ENCODE measurements at places on chromosomes 6 and 20. TPM values are rescaled to one million over a fixed set of nuclear protein-coding genes. Genes with fewer than 3 reads are reported as not detected.
A peak's percentile ranks its signal among the peaks of the same experiment; 100 is the strongest.

Gene ZNF337
- total RNA-seq = 17.6 TPM

DNA sequence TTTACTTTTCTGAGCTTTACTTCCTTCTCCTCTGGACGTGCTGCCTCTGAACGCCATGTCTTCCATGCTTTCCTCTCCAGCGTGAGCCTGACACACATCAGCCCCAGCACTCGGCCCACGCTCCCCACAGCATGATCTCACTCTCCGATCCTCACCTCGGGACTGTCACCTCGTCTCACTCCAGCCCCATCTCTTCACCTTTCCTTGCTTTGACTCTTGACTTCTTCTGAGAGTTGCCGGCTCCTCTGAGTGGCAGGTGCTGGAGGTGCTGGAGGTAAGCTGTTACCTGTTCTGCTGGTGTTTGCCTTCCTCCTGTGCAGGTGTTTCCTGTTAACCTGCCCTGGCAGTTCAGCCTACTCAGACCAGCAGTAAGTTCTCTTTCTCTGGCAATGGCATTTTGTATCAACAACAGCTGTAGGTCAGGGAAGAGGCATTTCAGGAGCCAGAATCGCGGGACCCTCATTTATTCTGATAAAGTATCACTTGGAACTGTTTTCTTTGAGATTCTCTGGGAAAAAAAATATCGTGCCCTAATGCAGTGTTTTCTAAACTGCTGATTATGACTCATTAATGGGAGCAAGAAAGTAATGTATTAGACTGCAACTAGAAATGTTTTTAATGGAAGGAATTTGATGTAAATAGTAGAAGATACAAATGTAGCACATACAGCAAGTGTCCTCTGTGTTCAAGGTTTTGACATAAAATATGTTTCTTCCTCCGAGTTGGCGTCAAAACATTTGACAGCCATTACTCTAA lies 106.5 kb downstream of the ARID1B start:
- peaks cover 21% of the 10 kb centered on the region for H3K4me1 ChIP-seq
- no peaks in the 10 kb centered on the region for H3K36me3 ChIP-seq
- no peak overlapping the region for H3K27ac ChIP-seq
- DNase-seq = peak; percentile 23
- H3K27me3 ChIP-seq = no peaks in the 10 kb centered on the region

GRCh38 chr20:4782378-4782772 lies 60.7 kb downstream of the PRND start:
- no peak overlapping the region for H3K4me3 ChIP-seq
- no peak for DNase-seq

- no peak for DNase-seq
- no peaks in the 10 kb centered on the region for H3K36me3 ChIP-seq
- H3K4me3 ChIP-seq = no peak overlapping the region
Measured at GRCh38 chr6:168189200-168190013, 110.4 kb upstream of the FRMD1 start.

GRCh38 chr20:48405909-48406308 lies 421.9 kb downstream of the PREX1 start:
- H3K36me3 ChIP-seq = no peaks in the 10 kb centered on the region
- no peak for DNase-seq
- H3K4me3 ChIP-seq = no peak overlapping the region
- H3K27me3 ChIP-seq = no peaks in the 10 kb centered on the region
- H3K27ac ChIP-seq = no peak overlapping the region
- no peaks in the 10 kb centered on the region for H3K4me1 ChIP-seq
